ENCODE measurements at places on chromosomes 1 and 21.

DNA sequence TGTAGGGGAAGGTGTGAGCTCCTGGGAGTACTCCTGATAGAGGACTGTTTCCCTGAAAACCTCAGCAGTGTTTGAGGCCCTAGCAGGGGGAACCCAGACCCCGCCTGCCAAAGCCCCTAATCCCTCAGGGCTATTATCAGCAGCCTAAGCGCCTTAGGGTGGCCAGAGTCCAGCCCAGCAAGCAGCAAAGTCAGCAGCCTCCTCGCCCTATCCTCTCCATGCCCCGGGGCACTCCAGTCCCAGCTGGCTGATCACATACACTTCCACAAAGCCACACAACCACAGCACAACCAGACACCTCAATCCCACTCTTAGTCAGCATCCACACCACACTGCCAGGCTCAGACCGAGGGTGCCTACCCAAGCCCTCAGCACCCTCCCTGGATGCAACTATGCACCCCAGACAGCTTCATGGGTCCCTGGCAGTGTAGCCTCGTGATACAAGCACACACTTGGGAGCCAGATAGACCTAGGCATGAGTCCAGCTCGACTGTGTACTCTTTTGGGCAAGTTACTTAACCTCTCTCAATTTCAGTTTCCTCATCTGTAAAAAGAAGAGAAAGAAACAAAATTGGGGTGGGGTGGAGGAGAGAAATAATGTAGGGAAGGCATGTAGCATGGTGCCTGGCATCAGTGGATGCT lies 7.1 kb downstream of the IGSF9 start:
- ATAC-seq: no peak

- no peak for ATAC-seq
Measured at GRCh38 chr1:161826478-161826877, 60.4 kb downstream of the ATF6 start.

GRCh38 chr1:153962088-153963029 lies 978 bp downstream of the SLC39A1 start:
- no peak for ATAC-seq

DNA sequence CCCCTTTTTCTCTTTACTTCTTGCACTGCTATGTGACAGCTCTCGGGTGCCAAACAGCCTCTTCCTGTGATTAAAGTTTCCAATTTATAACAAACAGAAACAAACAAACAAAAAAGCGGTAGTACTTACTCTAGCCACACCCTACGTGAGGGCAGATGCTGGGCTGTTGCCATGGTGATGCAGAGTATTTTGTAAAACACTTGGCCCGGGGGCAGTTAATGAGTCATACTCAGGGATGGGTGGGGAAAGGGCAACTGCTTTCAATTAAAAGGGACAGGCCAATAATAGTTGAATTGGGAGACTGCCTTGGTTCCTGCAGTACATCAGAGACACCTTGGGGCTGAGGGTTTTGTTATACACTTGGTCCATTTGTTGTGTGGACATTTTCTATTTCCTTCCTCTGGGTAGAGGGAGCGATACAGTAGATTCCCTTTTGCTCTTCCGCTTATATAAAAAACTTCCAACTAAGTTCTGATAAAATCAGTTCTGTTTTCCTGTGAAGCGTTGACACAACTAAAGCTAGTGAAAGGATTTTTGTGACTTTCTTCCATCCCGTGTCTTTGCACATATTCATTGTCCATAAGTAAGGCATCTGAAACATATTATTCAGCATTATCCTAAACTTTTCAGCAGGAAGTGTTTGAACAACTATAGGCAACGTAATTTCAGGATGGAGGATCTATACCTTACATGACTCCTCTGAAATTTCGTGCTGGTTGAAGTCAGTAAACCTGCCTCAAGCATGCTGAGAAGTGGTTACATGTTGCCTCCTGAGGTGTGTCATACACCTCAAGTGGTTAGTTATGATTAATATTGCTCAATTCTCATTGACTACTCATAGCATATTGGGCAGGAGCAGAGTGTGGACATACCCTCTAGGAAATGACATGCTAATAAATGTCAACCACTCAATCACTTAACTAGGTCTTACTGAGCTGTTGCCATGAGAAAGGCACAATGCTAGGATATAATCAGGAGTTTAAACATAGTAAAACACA lies 36.7 kb upstream of the THEM4 start:
- peak; percentile 47 for ATAC-seq

All from motor neuron (in vitro differentiated cells).